ENCODE measurements at places on chromosomes 13 and 19.

DNA sequence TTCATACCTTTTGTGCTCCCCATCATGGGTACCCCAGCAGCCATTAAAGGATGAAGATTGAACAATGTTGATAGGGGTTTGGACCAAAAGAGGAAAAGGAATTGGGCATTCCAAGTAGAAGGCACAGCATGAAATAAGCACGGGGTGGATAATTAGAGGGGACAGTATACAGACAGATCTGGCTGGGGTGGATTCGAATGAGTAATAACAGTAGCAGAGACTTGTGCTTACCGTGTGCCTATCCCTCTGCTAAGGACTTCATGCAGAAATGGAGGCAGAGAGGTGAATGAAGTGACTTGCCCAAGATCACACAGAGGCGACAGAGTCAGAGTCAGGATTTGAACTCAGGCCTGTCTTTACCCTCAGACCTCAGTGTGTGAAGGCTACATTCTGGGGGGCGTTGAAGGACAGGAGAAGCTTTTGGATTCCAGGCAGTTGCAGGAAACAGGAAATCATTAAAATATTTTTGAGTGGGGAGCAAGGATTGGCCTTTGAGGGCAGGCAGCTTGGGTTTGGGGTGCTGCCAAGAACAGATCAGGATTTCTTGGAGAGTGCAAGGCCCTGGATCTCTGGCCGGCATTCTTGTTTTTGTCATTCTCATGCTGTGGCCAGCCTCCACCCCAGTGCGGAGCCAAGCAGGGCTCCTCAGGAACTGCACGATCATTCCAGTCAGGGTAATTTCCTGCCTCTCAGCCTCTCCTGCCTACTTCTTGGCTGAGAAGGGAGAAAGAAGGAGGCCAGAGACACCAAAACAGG, 18.7 kb downstream of the PAF1 start:
- no peak for DNase-seq

GRCh38 chr13:42803563-42804204, 22.3 kb downstream of the FAM216B start:
- no peak for DNase-seq

- DNase-seq = no peak
Observed at GRCh38 chr19:55549500-55550320, 4.4 kb upstream of the SBK3 start.

DNA sequence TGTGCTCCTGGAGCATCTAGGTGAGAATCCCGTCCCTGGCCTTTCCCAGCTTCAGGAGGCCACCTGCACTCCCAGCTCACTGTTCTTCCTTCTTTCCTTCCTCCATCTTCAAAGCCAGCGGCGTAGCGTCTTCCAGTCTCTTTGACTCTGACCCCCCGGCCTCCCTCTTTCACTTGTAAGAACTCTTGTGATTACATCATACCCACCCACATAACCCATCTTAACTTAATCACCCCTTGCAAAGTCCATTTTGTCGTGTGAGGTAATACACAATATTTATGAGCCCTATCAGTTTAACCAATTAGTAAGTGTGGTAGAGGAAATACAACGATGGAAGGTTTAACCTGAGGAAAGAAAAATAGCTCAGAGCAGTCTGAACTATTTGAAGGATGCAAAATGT, 4.6 kb upstream of the CDC16 start:
- DNase-seq = peak; percentile 8

GRCh38 chr19:17757125-17757524, 5.8 kb downstream of the FCHO1 start:
- no peak for DNase-seq

DNA sequence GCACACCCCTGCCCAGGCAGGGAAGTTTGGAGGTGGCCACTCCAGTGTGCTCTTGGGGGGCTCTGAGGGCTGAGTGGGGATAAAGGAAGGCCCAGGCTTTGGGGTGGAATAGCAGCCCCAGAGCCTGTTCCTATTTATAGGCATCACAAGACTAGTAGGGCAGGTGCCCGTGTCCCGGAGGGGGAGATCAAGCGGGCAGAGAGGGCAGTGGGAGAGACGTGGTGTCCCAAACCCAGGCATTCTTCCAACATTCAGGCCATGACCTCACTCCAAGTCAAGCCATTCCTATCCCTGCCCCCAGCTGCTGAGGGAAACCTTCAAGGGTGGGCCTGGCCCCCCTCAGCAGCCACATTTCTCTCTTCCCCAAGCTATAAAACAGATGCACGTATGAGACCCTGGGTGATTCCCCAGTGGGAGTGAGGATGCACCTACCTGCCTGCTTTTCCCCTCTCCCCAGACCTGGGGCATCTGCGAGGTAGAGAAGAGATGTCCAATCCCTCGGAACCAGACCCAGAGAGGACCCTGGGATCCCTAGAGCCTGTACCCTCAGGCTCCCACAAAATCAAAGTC, 3.9 kb downstream of the WIZ start:
- no peak for DNase-seq

DNA sequence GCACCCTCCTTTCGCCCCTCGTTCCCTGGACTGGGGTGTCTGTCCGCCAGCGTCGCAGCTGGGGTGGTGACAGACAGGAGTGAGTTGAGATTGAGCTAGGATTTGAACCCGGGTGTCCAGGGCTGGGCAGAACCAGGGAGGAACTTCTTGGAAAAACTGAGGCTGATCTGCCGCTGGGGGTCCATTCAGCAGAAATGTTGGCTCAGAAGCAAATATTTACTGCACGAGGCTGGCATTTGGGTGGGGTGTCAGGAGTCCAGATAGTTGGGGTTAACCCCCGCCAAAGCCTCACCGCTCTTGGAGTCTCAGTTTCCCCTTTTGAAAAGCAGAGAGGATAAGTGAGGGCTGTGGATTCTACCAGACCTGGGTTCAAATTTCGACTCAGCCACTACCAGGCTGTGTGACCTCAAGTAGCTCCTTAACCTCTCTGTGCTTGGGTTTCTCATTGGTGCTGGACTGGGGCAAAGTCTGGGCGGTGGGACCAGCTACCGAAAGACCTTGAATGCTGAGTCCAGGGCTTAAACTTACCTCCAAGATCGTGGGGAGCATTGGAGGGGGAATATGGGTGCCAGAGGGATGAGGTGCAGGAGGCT, 20.9 kb downstream of the MAST3 start:
- DNase-seq = no peak

GRCh38 chr13:98581971-98582702, 5.2 kb upstream of the STK24 start:
- DNase-seq = no peak

DNA sequence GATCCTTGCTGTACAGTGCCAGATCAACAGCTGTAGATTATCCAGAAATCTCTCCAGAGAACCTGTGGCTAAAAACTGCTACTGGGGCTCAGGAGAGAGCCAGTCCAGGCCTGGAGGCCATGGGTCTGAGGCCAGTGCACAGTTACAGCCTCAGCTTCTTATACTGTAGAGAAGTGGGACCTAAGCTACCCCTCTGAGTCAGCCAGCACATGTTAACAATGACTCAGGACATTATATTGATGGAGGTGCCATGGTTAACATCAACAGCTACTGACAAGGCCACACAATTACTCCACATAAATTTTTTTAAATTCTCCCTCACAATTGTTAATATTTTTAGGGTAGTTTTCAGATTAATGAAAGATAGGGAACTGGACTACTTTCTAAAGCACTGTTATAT, 138.5 kb downstream of the RBM26 start:
- DNase-seq = no peak

DNA sequence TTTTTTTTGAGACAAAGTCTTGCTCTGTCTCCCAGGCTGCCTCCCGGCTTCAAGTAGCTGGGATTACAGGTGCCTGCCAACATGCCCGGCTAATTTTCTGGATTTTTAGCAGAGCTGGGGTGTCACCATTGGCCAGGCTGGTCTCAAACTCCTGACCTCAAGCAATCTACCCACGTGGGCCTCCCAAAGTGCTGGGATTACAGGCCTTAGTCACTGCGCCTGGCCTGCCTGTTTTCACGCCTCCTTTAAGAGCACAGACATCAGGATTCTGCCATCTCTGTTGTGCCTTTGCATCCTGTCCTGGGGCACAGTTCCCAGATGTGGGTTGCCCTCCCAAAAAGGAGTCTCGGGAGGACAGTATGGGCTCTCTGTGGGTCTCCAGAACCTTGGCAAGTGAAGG, 2.5 kb upstream of the PRAM1 start:
- DNase-seq = no peak

DNA sequence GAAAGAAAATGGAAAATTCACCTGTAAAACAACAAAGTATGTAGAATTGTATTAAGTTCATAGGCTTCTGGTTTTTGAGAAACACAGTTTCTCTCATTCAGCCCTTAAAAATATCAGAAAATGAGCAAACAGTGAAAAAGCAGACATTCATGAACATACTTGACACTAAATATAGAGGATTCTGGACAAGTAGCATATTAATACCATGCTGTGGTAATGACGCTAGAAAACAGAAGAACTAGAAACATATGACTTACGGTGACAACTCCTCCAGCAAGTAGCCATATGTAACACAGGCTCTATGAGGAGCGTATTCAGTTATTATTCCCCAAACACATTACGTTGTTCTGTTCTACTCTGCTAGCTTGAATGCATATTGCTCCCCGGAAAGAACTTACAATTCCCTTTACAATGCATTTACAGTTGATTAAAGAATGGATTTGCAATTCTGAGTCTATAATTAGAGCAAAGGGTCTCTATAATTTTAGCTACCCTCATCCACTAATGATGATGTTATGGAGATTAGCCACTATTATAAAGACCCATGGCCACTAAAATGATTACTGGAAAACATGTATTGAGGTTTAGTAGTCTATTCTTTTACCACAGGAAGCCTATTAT, 672.1 kb downstream of the EFNB2 start:
- DNase-seq = no peak

DNA sequence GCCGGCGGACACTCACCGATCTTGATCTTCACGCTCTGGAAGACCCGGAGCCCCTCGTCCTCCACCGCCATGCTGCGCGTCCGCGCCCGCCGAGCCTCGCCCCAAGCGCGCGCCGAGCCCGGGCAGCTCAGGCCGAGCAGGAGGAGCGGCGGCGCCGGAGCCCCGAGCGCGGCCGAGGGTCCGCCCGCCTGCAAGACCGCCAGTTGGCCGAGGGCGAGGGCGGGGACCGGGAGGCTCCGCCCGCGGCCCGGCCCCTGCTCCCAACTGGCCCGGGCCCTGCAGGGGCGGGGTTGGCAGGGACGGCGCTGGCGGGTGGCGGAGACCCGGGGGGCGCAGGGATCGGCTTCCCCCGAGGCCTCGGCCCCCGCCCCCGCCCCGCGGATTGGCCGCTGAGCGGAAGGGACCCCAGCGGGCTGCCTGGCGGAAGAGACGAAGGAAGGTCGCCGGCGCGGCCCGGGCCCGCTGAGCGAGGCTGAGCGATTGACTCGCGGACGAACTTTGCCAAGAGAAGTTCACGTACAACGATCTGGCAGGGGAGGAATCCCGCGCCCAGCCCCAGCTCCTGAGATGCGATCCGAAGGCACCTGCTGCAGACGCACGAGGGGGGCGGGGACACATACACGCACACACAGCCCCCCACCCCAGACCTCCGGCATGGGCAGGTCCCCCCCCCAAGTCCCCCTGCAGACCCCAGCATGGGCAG, at the start of gene RASA3:
Gene RASA3 (minus strand): TSS at position 205 of the 703 bp plus-strand sequence. CDS start 134 bp downstream, at position 71.
- no peak for DNase-seq

DNA sequence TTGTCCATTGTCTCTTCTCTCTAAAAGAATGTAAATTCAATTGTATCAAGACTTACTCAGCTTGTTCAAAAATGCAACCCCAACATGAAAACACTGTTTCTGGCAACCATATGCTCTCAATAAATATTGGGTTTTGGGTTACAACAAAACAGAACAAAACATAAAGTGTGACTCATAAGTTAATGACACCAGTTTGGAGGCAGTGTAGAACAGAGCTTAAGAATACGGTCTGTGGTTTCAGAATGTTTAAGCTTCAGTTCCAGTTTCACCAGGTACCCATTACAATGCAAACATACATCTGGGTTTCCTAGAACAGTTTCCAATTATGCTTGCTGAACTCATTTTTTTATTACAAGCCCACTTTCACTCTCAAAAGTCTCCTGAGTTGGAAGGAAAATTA, 285.8 kb upstream of the PCDH9 start:
- no peak for DNase-seq

DNA sequence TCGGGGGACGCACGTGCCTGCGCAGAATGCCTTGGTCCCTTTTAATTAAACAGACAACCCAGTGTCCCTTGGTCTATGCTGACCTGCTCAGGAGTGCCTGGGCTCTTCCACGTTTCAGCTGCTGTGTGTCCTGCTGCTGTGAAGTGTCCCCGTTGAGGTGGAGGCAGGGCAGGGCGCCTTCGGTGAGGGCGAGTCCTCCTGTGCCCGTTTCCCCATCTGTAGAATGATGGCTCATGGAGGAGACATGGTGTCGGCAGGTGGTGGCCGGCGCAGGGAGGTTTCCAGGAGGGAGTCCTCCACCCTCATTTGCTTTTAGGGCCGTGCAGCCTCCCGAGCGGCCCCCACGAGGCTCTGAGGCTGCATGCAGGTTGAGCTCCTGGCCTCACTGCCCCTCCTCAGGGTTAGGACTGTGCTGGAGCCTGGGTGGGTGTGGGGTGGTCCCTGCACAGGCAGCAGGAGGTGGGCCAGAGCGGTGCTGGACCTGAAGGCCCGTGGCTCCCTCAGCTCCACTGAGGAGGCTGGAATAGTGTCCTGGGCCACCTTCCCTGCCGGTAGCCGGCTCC, 8.8 kb downstream of the STK11 start:
- DNase-seq = no peak

DNA sequence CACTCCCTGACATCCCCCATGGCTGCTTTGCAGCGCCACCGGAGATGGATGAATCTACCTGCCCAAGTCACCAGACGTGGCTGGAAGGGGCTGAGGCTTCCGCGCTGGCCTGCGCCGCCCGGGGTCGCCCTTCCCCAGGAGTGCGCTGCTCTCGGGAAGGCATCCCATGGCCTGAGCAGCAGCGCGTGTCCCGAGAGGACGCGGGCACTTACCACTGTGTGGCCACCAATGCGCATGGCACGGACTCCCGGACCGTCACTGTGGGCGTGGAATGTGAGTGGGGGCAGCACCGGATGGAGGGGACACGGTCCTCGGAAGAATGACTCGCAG, 4.6 kb downstream of the ICAM5 start:
- no peak for DNase-seq

DNA sequence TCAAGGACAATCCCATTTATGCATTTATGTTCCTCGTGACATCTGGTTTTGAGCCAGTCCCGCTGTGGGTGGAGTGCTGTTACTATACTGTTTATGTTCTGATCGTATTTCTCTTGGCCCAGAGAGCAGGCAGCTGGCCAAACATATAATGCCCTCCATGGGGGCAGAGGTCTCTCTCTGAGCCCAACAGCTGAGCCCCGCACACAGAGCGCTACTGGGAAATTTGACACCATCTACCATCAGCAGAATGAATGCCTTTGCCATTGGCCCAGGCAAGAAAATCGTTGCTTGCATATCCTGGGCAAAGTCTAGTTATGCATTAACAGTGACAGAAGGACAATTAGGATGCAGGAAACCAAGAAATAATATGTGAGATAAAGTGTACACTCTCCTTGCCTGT, 126.8 kb upstream of the CACNA1A start:
- no peak for DNase-seq

Measured in vagina (tissue), 2 donors.